Stimulated activated CD4-positive, alpha-beta T cell treated with anti-CD3 and anti-CD28 coated beads, Interleukin-4, amount 100 ng/mL, for 24 hours (primary cell): ENCODE measurements at places on chromosomes 7 and 10.

DNA sequence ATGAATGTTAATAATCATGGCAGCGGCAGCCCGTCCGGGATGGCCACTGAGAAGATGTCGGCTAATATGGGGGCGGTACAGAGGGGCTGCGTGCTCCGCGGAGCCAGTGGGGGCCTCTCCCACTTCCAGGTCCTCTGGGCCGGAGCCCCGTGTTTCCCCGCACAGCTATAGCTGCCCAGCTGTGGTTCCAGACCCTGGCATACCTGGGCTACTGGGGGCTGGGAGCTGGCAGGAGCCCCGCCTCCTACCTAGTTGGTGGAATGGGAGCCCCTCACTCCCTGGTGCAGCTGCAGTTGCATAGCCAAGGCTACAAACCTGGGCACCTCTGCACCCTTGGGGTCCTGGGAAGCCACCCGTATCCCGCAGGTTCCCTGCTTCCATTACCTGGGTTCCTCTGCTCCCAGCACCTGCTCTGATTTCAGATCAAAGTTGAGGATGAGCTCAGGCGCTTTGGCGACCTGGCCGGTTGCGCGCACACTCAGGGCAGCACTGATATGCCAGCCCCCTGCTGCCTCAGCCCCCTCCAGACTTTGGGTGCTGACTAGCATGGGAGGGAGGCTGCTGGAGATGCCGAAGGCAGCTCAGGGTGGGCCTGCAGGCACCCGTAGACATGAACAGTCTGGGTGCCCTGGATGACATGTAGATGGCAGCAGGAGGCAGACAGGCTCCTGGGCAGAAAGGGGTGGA is 236.5 kb upstream of the SEMA3D start:
- no peak for DNase-seq

- DNase-seq: no peak
Observed at GRCh38 chr10:60446851-60447250, 57.2 kb upstream of the ANK3 start.

DNA sequence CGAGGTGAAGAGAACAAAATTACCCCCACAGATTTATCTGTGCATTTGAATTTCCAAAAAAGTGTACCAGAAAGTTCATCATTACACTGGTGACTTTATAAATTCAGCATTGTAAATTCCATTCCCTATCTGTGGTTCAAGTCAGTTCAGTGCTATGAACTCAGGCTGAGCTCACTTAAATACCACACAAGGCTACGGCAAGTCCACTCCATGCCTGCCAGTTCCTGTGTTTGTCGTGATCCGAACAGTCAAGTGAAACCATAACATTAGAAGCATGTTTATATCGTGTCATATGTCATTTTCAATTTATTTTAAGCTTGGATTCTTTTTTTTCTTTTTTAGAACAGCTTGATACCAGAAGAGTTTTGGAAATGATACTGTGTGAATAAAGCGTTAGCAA is 14.8 kb downstream of the MBL2 start:
- DNase-seq: no peak

DNA sequence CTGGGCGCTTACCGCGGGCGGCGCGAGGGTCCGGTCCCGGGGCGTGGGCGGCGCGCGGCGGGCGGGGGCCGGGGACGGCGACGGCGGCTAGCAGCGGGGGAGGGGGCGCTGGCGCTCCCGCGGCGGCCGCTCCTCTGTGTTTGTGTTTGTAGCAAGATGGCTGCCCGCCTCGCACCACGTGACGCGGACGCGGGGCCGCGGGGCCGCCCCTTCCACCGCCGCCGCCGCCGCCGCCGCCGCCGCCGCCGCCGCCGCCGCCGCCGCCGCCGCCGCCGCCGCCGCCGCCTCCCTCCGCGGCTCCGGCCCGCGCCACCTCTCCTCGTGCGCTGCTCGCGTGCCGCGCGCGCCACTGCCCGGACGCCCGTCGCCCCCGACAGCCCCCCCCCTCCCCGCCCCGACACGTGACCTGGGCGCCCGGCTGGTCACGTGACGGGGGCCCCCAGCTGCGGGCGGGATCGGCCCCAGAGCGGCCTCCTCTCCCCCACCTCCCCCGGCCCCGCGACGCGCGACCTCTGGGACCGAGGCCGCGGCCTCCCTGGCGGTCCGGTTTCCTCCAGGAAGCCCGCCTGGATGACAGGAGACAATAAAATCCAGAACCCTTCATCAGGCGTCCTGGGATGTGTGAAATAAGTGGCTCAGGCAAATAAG is at the start of gene GIGYF1:
TSS of gene GIGYF1 (minus strand) at position 153 of the 648 bp plus-strand sequence. CDS start 6,012 bp downstream, outside the sequence.
- peak; percentile 71 for DNase-seq

- DNase-seq: no peak
Observed at GRCh38 chr7:3415861-3416312, 114.8 kb downstream of the SDK1 start.

DNA sequence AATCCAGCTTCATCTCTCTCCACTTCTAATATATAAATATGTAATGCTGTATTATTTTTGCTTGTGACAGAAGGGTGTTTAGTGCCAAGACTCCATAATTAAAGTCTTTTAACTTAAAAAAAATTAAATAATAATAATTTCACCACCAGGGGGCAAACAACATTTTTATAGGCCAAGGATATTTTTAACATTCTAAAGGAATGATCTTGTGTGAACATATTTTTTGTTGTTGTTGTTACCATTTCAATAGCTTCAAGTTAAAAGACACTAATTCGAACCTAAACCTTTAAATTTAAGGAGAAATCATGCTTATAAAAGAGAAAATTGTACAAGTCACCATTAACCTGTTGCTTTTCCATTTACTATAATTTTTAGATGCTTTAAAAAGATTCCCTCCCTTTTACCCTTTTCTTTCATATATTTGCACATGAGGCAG is 7.5 kb upstream of the DNAJC1 start:
- no peak for DNase-seq

DNA sequence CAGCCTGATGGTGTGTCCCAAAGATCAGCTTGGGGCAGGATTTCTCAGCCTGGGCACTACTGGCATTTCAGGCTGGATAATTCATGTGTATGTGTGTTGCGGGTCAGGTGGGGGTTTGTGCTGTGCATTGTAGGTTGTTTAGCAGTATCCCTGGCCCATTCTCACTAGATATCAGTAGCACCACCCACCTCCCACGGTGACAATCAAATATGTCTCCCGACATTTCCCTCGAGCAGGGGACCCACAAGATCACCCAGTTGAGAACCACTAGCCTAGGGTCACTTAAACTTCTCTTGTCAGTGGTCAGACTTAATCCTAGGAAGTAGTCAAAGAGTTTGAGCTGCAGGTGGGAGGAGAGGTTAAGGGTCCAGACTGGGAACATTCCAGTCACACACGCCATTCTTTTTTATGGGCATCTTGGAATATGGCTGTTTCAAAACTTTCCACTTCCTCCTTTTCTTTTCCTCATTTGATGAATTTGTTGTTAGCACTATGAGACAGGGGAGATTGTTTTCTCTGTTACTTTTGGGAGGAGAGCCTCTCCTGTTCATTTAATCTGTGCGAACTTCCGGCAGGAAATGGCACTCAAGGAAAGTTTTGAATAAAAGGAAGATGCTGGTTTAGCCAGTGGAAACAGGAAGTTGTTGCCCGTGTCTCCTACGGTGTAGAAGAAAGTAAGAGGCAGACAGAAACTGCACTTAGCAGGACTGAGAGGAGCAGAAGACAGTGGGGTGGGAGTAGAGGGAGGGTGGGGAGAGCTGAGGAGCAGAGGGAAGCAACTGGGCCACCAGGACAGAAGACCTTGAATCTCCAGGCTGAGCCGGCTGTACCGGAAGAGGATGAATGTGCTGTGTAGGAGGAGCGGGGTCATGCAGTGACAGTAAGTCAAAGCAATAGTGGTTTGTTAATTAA is 17.6 kb upstream of the EXOC6 start:
- DNase-seq: peak; percentile 28
